ENCODE measurements at places on chromosomes 2 and 18.

GRCh38 chr2:222303828-222304736 is 5.3 kb upstream of the PAX3 start:
- DNase-seq = no peak

- no peak for DNase-seq
Measured at GRCh38 chr2:223537115-223537514, 65.0 kb downstream of the SCG2 start.

GRCh38 chr2:120561379-120562035 is 174.2 kb upstream of the GLI2 start:
- DNase-seq = no peak

- no peak for DNase-seq
Measured at GRCh38 chr2:132804051-132804450, 134.0 kb upstream of the LYPD1 start.

DNA sequence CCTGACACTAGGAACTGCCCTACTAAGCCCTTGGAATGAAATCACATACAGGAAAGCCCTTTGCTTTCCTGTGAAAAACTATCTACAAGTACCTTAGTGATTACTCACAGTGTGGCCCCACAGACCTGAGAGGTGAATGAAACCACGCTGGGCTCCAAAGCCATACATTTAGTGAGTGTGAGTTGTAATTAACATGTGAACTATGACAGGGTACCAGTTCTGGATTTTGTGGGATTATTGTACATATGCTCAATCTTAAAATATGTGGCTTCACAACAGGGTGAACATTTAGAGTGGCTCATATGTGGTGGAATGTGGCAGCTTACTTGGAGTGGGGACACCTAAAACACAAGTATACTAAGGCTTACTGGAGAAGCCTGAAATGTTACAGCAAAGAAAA is 12.3 kb downstream of the KCTD1 start:
- DNase-seq = no peak

DNA sequence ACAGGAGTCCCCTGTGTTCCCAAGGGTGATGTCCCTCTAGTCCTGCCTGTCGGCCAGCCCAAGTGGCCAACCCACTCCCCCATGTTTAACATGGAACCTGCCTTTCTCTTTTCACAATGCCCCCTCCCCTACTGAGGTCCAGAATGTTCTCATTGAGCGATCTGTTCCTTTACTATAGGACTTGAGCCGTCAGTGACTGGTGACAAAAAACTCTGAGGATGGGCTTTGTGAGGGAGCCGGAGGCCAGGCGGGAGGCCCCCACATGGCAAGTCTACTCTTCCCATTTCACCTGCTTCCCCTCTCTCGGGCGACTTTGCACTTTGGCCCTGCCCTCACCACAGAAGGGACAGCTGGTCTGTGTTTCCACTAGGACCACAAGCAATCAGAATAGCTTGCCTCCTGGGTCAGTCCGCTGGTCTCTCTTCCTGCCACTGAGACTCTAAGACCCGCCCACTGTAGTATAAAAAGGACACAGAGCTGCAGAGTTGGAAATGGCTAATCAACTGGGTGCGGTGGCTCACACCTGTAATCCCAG is 146.5 kb upstream of the RAB12 start:
- DNase-seq = no peak

DNA sequence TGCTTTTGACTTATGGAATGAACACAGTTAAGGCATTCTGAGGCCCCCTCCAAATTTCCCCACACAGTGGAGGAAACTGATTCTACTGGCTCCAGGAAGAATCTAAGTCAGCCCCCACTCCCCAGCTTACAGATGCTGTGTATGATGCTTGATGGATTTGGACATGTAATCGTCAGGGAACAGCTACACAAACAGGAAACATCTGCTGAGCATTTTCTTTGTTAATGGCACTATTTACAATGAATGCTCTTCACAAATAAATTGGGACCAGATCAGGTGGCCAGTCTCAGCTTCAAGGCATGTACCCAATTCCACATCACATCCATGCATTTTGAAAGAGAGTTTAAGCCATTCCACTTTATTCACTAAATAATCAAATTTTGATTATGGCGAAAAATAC is 562.3 kb downstream of the SOX11 start:
- no peak for DNase-seq

DNA sequence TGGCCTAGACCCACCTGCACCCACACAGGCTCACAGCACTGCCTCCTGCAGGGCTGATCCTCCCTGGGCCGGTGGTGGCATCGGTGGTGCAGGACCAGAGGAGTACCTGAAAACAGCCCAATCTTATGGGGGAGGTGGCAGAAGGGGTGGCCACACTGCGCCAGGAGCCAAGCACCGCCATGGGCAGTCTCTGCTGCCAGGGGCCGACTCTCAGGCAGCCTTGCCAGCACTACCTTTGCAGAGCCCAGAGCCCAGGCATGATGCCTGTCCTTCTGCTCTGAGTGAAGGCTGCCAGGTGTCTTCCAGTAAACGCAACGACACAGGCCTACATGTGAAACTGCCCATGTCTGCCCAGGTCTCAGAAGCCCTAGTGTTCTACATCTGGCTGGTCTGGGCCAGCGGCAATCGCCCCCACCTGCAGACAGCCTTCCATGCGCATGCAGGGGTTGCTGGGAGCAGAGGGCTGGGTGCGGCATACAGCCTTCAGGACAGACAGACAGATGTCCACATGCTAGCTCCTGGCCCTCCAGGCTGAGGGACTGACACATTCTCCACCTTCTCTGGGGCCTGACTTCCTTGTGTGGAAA is 6.8 kb downstream of the HS6ST1 start:
- no peak for DNase-seq

DNA sequence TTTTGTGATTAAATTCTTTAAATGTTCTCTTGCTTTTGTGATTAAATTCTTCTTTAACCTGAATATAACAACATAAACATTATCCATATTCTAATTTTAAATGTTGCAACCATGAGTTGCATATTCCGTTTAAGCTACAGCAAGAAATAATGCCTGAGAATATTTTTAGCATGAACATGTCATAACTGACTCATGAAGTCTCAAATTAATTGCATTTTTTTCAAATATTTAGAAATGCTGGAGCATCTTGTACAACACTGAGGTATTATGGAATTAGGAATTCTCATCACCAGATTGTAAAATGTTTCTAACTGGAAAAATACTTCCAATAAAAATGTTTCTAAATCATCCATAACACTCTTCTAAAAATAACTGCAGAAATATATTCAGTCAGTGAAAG is 14.7 kb downstream of the ROCK2 start:
- DNase-seq = no peak

- no peak for DNase-seq
Measured at GRCh38 chr2:24461685-24462084, 29.4 kb upstream of the NCOA1 start.

DNA sequence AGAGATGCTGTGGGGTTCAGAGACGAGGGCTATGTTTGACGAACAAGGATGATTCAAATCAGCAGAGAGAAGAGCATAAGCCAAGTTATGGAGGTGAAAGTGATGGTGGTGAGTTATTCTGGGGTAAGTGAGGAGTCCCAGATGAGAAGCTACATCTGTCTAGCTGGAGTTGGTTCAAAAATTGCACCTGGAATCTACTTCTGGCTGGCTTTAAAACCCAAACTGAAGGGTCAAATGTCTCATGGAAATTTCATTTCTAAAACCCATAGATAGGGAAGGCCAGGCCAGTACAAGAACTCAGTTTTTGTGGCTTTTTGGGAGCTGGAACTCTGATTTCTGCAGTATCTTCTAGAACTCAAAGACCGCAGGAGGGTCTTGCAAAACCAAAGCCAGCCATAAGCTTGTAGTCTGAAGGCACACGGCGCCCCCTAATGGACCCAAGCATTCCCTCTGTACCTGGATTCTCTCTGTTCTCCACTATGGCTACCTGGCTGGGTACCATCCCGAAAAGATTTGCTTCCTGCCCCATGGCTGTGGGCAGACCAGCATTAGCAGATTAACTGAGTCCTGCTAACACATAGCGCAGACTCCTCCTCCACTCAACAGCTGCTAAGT is 229.1 kb upstream of the SLC14A2 start:
- DNase-seq = no peak

GRCh38 chr2:108921096-108922030 is 67.7 kb downstream of the EDAR start:
- no peak for DNase-seq

- DNase-seq = no peak
Measured at GRCh38 chr2:40466332-40466906, 14.5 kb upstream of the SLC8A1 start.

- DNase-seq = no peak
Measured at GRCh38 chr2:220512419-220512818, 885.0 kb downstream of the SLC4A3 start.

DNA sequence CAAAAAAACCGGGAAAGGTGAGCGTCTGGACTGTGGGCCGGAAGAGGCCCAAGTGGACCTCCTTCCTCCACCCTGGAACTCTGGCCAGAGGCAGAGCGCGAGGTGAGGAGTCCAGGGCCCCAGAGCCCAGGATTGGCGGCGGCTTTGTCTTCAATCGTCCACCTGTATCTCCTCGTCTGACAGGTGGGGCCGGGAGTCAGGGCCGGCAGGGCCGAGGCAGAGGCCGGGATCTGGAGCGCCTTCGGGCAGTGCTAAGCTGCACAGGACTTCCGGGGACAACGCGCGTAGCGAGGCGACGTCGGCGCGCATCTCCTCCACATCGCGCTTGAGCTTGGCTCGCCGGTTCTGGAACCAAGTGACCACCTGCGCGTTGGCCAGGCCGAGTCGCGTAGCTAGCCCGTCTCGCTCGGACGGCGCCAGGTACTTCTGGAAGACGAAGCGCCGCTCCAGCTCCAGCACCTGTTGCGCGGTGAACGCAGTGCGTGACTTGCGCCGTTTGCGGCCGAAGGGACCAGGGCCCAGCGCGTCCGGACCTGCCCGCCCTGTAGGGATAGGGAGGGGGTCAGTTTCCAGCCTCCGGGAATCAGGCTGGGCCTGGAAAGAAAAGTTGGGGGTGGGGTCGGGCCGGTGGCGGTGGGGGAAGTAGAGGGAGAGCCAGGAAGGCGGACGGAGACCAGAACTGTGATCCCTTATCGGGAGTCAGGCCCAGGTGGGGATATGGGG is 1.5 kb downstream of the LBX2 start:
- DNase-seq = peak; percentile 60

DNA sequence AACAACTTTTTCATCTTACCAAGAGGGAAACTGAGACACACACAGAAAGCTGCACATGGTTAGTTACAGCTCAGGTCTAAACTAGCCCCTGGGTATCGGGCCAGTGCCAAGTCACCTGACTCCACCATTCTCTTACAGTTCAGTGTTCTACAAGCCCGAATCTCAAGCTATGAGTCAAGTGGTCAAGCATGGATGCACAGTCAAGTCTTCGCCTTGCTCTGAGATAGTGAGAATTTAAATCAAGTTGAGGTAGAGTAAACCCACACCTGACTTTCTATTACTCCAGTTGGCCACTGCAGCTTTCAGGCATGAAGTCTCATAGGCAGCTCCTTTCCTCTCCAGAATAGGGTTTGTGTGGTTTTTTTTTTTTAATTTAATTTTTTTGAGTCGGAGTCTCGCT is 34.5 kb upstream of the ARL5A start:
- no peak for DNase-seq

- no peak for DNase-seq
Measured at GRCh38 chr2:238868067-238868524, 20.2 kb downstream of the TWIST2 start.

DNA sequence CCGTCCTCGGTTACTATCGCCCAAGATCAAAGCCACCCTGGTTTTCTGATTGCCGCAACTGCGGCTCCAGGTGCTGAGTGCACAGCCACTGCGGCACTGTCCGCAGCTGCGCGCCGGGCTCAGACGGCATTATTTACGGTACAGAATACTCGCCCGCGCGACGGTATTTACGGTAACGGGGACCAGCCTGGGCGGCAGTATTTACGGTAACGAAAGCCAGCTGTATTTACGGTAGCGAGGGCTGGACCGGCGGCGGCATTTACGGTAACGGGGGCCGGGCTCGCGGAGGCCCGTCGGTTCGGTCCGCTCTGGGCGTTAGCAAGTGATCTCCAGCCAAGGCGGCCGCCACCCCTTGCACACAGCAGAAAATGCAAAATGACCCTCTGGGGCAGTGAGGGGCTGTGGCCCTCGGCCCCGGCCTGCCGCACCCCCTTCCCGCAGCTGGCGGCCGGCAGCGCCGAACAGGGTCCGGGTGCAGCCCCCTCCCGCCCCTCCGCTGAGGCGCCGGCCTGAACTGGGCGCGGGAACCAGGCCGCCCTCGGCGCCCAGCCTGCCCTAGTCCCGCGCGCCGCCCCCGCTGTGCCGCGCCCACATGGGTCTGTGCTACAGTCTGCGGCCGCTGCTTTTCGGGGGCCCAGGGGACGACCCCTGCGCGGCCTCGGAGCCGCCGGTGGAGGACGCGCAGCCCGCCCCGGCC is at the start of gene GNAL:
Gene GNAL, plus strand, starts transcription at position 293 of the 697 bp plus-strand sequence. Its CDS starts 300 bp downstream, at position 593.
- peak; percentile 87 for DNase-seq

GRCh38 chr2:20352230-20352578 is 1.6 kb upstream of the PUM2 start:
- peak; percentile 51 for DNase-seq

DNA sequence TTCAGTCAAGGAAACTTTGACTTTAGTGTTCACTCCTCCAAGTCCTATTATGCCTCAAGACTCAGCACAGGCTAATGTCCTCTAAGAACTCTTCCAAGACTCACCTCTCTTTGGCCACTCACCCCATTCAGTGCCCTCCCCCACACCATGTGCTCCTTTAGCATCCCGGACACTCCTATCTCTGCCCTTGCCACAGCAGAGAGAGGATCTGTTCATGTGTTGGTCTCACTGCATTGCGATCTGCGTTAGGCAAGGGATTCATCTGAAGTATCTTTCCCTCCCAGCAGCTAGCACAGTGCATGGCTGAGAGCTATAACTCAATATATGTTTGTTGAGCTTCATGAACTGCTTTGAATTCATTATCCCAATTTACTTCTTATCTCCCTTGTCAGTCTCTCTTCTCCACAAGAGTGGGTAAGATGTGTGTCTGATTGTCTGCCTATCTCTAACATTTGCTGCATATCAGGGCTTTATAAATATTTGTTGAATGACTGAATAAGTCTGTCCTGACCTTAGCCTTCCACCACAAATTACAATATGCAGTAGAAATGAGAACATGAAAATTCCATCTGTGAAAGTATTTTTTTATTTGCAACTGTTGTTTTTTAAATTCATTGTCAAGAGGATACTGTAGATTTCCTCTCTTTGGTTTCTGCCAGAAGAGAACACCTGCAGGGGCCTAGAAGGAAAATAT is 179.9 kb upstream of the NCKAP5 start:
- DNase-seq = peak; percentile 9

DNA sequence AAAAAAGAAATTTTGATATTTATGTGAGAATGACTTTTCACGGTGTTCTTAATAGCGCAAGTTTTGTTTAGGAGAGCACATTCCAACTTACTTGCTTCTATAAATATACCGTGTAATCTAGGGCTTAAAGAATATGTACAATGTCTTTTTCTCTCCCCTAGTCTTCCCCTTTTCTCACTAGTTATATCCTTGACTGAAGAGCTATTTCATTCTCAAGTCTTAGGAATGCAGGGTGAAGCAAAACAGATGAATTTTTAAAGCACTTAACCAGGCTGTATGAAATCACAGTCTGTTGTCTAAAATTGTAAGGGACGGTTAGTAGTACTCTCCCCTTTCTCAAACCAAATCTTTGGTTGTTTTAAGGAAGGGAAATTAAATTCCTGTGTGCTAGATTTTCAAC is 29.6 kb upstream of the SLC30A6 start:
- DNase-seq = no peak
